LHCN-M2 (cell line): ENCODE measurements at places on chromosomes 5 and 9.
A peak's percentile ranks its signal among the peaks of the same experiment; 100 is the strongest.

DNA sequence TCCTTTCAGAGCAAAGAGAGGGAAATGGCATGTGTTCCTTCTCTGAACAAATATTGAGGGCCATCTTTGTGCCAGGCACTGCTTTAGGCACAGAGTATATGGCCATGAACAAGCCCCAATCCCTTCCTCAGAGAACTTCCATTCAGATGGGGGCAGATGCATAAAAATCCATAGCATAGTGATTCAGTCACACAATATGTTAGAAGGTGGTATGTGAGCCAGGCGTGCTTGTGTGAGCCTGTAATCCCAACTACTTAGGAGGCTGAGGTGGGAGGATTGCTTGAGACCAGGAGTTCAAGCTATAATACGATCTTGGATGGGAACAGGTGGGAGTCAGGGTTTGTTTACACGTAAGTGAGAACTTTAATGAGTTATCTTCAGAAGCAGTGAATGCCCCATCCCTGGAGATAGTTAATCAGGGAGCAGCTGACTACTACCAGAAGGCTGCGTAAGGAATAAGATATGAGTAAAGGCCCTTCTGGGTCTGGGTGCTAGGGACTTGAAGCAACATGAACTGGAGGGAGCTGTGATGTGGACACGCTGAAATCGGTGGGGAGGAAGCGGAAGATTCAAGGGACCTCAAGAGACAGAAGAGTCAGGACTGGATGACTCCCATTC, 27.1 kb downstream of the NANS start:
- DNase-seq = no peak

- DNase-seq = peak; percentile 54
Measured at GRCh38 chr9:105206821-105207699, 37.4 kb upstream of the SLC44A1 start.

DNA sequence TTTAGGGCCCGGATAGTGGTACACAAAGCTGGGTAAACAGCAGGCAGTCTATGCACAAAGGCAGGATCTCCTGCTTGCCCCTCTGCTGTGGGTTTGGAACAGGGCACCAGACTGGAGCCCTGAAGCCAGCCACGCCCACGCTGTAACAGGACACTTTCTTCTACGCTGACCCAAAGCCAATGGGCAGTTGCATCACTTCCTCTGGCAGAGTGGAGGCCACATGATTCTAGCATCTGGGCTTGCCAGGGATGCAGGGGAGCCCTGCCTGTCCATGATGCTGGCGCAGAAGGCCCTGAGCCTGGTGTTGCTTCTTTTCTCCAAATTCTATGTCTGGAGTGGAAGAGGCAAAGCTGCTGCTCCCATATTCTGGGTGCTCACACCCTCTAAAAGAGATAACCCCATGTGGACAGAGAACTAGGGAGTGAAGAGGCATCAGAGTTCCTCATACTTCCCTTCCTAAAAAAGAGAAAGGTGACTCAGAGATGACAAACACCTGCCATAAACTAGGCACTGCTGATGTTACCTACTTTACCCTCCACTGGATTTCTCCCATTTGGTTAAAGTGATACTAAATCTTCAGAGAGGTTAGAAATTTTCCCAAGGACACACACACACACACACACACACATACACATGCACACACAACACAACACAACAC, 260.3 kb upstream of the KLF4 start:
- DNase-seq = peak; percentile 92

GRCh38 chr9:12414514-12414913, 278.7 kb upstream of the TYRP1 start:
- DNase-seq = no peak

GRCh38 chr9:9112001-9112720, 1312.6 kb upstream of the DMAC1 start:
- no peak for DNase-seq

GRCh38 chr5:74579215-74579614, 61.3 kb downstream of the ENC1 start:
- peak; percentile 91 for DNase-seq

- DNase-seq = no peak
Measured at GRCh38 chr9:20528253-20528652, 94.0 kb downstream of the MLLT3 start.

- DNase-seq = no peak
Measured at GRCh38 chr5:34001241-34001841, 6.5 kb downstream of the AMACR start.

DNA sequence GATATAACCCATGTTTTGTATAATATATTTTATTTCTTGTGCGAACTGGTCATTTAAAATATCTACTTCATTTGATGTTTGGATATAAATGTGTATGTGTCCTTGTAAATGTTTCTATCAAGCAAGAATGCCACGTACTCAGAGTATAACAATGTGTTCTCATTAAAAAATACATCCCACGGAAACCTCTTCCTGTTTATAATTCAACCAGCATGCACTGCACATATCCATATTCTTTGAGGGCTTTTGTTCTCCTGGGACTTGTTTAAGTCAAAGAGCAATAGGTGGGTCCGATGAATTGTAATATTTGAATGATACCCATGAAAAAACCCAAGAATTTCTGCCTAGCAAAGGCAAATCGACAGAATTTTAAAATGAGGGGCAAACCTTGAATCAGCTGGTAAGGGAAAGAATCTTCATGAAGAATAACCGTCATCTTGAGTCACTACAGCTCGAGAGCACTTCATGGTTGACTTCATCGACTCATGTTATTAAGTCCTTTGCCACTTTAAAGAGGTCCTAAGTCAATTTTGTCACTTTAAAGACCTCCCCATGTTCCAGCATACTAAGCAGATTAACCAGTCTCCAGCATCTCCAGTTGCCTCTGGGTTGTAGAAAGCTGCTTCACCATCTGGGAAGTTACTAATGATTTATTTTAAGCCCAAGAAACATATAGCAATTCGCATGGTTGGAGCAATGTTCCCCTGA, 80.6 kb downstream of the NPR3 start:
- DNase-seq = no peak

DNA sequence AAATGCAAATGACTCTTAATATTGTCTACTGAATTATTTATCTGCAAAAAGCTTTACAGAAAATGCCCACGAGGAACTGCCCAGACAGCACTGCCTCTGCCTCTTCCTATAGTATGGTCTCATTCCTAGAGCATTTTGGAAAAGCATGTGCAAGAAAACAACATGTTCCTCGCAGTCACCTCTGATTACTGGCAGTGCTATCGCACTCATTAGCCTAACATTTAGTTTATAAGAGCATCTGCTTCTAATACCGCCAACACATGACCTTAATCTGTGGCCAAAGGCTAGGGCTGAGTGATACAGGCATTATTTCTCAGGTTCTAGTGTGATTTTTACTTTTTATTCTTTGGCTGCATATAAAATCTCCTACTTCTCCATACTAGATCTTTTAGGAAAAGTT, 259.2 kb downstream of the FBXL17 start:
- no peak for DNase-seq

- no peak for DNase-seq
Measured at GRCh38 chr5:33282696-33283095, 158.1 kb upstream of the TARS1 start.

DNA sequence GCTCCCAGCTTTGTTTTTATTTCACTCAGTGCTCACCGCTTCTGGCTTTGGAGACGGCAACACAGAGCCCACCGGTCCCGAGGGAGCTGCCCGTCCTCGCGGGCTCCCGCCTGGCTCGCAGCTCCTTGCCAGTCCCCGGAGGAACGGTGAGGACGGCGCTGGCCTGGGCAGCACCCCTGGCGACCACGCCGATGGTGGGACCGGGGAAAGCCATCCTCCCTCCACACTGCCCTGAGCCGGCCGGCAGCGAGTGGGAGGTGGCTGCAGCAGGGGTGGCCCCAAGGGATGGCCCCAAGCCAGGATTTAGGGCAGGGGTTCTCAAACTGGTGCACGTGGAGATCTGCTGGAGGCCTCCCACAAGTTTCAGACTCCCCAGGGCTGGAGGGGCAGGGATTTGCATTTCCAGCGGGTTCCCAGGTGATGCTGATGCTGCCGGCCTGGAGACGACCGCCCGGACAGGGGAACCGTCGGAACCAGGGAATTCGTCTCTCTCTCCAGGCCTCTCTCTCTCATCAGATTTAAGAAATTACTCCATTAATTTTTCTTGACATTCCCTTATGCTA, 293.2 kb upstream of the IRX4 start:
- no peak for DNase-seq

GRCh38 chr9:97744710-97745708, 47.9 kb upstream of the XPA start:
- DNase-seq = no peak

DNA sequence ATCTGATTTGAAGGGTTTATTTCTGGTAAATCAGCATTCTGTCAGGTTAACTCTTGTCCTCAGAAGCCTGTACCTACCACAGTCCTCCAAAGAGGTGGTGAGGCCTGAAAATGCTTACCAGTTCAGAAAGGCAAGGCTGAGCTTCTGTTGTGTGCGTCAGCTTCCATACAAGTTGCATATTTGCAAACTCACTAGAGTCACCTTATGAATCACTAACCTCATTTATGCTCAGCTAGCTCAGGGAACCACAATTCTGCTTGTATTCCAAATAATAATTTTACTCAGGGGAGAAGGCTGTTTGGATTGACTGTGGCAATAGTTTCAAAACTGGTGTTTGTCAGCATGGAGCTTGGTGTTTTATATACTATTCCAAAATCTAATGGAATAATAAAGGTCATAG, 355.1 kb upstream of the RFX3 start:
- peak; percentile 99 for DNase-seq

DNA sequence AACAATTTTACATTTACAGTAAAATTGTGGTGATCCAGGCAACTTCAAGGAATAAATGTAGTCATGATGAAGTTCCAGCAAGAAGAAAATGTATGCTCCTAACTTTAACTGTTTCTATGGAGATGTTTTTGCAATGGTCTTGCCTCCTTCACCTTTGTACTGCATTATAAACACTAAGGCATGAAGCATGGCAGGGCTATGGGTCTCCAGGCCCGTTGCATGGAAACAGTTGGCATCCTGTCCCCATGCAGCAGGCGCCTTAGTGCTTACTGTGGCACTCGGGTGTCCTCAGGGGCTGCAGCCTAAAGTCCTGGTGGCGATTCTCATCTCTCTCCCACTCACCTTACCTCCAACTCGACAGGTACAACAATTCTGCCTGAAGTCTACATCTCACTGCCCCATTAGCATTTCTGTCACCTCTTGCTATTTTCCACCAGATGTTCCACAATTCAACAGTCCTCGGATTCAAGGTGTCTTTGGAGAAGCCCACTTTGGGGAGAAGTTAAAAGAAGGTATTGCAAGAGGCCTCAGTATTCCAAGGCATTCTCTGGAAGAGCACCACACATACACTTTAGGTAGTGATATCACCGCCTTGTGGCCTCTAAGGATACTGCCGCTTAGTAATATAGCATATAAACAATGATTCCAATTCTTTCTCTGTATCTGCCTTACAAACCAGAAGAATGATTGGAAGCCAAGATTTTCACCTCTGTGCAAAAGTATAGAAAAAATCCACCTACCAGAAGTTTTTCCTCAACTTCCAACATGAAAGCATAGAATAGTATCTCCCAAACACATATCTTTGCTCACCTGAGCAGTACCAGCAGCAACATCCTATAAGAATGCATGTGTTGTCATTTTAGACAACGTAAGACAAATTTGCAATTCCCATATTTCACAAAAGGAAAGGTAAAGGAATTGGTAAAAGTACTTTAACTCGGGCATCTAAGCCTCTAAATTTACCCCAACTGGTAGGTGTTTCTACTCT, 5.1 kb downstream of the LIFR start:
- peak; percentile 62 for DNase-seq

- no peak for DNase-seq
Measured at GRCh38 chr9:36980148-36980974, 53.7 kb downstream of the PAX5 start.

GRCh38 chr9:95055851-95056551, 261.5 kb downstream of the FANCC start:
- DNase-seq = peak; percentile 63

DNA sequence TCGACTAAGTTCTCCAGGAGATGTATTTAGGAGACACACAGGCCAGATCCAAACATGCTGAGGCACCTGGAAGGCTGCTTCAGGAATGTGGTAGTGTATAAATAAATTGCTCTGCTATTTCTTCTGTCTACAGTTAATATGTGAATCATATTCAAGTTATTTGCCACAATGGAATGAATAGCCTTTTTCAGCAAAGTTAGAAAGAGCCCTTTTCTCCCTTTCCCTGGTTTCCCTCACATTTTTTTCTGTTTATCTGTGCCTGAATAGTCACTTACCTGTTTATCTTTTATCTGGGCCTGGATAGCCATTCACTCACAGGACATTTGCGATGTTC, 44.1 kb upstream of the CLINT1 start:
- DNase-seq = no peak

GRCh38 chr5:3103262-3103811, 351.9 kb upstream of the IRX2 start:
- DNase-seq = no peak

- DNase-seq = no peak
Measured at GRCh38 chr5:56145511-56145910, 87.6 kb downstream of the ANKRD55 start.

GRCh38 chr9:37407468-37407867, 15.0 kb upstream of the GRHPR start:
- DNase-seq = no peak

DNA sequence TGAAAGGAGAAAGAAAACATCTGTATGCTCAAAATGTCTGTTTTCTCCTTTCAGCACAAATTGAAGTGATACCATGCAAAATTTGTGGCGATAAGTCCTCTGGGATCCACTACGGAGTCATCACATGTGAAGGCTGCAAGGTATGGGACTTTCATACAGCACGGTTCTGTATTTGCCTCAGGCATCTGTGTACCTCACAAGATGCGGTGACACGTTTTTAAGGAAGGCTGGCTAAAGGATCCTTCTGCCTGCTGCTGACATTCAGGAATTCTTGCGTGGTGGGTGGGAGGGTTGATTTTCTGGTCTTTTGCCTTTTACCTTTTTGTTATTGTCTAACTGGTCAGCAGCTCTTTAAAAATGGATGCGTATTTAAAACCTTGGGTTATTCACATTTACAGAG, 133.1 kb downstream of the RORB start:
- no peak for DNase-seq

- peak; percentile 28 for DNase-seq
Measured at GRCh38 chr9:92294297-92294676, 790 bp upstream of the IARS1 start.

GRCh38 chr9:68742333-68742730, 37.3 kb downstream of the PIP5K1B start:
- no peak for DNase-seq

GRCh38 chr9:15369238-15369637, 53.4 kb upstream of the SNAPC3 start:
- no peak for DNase-seq

DNA sequence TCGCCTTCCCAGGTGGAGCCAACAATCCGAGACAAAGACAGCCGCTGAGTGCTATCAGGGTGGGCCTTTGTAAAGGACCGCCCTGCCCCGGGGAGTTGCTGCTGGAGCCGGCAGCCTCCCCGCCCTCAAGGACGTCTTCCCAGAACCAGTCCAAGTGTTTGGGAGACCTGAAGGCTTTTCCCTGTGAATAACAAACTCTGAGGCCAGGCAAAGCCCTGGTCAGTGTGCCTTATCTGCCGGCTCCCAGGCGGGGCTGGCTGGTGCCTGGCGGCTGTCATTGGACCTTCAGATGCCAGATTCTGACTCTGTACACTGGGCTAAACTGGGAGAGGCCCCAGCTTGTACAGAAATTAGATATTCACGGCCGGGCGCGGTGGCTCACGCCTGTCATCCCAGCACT, 2.1 kb downstream of the SLC9A3 start:
- no peak for DNase-seq
